8988T (cell line): ENCODE measurements at places on chromosomes 12 and 14.
A peak's percentile ranks its signal among the peaks of the same experiment; 100 is the strongest.

DNA sequence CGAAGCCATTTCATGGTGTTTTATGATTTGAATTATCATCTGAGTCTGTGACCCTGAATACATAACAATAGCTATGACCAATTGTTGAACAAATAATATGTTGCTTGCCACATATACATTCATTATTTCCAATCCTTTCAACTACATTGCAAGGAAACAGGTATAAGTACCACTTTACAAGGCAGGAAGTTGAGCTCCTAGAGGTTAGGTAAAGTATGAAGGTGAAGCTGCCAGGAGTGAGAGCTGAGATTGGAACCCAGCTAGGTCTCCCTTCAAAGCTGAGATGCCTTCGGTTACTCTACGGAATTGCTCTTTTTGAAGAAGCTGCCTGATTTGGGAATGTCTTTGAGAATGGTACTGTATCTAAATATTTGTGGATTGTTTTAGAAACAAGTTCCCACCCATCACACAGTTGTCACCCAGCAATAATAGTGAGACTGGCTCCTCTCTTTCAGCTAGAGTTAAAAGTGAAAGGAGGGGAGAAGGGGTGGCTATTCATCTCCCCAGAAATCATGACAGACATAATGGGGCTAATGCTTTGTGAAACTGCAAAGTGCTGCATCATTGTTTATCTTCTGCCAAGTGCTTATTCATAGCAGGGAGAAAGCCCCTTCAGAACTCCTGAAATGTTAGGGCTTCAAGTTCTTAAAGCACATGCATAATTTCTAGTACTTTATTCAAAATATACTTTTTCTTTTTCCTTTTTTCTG is 75.9 kb upstream of the AMIGO2 start:
- no peak for DNase-seq

DNA sequence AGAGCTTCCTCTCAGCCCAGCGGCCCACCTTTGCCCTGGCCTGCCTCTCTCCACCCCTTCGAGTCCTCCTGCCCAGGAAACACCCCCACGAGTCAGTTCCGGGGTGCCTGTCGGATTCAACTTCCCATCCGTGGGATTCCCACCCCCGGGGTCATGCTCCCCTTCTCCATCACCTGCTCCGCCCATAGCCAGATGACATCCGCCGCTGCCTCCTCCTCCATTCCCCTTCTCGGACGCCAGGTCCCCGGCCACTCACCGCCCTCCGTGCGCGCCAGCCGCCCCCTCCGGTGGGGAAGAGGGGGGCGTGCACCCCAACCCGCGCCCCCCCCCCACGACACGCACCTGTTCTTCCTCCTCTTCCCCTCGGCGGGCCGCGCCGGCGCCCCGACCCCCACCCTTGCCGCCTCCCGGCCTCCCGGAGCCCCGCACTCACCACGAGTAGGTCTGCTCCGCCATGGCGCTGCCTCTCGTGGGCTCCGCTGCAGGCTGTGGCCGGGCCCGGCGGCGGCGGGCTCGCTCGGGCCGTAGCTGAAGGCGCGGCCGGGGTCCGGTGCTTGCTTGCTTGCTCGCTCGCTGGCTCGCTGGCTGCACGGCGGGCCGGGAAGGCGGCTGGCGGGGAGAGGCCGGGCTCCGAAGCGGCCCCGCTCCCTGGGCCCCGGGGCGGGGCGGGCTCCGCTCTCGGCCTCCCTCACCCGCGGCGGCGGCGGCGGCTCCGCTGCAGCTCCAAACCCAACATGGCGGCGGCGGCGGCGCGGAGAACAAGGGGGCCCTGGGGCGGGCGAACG is 554 bp downstream of the SPPL3 start:
- peak; percentile 49 for DNase-seq

DNA sequence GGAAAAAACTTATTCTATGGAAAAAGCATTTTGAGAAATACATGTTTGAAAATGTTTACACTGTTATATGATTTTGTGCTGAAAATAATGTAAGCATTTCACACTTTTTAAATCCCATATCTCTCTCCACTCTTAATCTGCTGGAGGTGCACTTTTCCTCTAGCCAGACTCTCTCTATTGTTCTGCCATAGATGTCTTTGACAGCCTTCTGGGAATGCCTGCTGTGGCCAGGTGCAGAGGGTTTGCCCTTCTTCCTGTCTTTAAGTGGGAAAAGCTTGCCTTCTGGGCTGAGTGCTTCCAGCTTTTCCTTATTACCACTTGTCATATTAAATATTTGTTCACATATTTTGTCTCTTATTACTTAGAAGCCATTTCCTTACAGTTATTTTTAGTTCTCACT is 60.1 kb upstream of the PPM1H start:
- no peak for DNase-seq

DNA sequence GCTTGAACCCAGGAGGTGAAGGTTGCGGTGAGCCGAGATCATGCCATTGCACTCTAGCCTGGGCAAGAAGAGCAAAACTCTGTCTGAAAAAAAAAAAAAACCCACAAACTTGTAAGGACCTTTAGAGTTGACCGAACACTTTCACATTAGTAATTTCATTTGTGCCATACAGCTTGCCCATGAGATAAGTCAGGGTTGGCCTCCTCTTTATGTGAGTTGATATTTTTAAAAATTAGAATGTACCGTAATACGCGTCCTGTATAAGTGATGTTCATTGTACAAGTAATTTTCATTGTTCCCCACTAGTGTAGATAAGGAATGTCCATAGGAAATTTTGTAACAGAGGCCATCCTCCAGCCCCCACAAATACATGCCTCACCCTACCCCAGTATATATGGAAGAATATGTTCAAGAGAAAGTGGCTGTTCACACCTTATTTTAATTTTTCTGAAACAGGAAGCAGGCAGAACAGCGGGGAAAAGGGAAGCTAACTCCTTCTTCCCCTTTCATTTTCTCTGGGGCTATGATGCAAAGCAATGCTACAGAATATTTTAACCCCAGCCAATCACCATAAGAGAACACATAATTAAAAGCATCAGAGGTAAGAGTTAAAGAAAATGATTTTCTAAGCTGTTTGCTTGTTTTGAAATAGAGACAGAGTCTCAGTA is 31.9 kb upstream of the HIF1A start:
- DNase-seq, result no peak
